ENCODE measurements at places on chromosomes 1 and 21.

DNA sequence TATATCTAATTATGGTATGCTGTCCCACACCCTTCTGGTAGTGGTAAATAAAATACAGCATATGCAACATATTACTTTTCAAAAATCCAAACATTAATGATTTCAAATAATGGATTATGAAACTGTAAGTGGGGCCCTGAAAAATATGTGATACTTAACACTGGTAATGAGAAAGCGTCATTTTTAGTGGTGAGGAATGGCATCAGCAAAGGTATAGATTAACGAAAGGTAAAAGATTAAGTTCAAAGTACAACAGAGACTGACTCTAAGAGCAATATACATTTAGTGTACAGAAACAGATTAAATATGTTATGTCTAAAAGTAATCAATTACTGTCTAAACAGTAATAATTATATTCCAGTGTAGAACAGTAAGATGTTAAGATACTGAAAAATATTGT, 194.1 kb downstream of the COL24A1 start:
- no peak for DNase-seq

DNA sequence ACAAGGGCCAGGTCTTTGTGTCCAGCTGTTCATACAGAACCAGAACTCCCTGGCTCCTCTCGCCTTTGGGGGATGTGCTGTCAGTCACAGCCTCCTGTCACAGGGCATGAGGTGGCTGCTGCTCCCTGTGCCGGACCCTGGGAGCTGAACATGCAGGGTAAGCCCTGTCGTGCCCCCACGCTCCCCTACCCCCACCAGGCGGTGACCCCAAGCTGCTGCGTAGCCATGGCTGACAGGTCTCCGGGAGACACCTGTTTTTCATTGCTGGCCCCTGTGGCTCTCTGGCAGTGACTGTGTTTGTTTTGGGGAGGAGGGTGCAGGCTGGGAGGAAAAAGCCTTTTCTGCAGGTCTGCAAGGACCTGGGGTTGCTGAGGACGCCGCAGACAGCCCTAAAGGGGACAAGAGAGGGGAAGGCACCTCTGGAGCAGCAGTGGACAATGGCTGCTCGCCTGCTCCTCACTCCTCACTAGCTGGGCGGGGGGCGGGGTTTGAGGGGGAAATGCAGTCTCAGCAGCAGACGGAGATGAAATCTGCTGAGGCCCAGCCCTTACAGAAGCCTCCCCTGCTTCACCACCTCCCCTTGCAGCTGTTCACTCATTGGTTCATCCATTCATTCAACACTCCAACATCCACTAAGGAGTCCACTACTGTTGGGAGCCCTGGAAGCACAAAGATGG, 81.4 kb downstream of the TRABD2B start:
- DNase-seq: no peak

DNA sequence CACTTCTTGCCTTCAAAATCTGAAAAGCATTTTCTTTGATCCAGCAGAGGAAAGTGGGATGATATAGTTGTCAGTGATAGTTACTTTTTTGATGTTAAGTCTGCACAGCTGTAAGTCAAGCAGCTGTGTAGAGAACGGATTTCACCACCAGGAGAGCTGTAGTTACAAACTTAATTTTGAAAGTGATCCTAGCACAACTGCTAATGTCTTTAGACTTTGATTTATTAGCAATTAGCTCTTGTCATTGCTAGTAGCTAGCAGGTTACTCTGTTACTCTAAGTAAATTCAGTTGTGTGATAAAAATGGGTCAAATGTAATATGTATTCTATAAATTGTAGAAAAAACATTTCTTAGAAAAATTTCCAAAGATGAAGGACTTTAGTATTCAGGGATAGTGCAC, 46.0 kb downstream of the ALG6 start:
- no peak for DNase-seq

DNA sequence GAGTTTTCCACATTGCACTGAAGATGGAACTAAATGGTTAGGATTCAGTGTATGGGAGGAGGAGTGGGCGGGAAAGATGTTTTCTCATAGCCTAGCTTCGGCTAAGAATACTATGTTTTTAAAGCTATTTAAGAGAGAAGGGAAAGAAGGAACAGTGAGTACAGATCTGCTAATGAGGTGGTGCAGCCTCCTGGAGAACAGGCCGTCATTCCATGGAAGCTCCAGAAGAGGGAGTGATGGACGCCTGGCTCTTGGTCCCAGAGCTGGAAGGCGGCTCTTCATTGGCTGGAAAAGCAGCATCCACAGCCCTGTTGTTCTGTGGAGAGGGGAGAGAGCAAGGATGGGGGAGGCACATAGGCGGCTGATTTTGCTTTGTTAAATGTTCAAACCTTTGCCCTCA, 6.9 kb downstream of the CAMK1G start:
- peak; percentile 9 for DNase-seq

DNA sequence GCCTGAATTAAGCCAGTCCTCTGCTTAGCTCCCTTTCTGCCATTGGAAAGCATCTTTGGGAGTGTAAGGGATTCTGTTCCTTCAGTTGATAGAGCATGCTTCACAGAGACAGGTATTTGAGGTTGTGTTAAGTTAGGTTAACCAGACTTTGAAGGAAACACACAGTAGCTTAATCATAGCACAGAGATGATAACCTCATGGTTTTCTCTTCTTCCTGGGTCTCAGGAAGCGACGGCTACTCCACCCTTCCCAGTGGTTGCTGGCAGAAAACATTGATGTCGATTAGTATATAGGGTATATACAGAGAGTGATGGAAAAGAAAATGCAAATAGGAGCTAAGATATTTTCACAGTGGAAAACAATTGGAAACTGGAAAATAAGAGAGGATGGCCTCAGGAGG, 42.0 kb downstream of the S1PR1 start:
- no peak for DNase-seq

Data from NB4 (cell line).